ENCODE measurements at places on chromosomes 3 and 15. TPM values are rescaled to one million over a fixed set of nuclear protein-coding genes. Genes with fewer than 3 reads are reported as not detected.

The ZIC1 gene
- not detected for total RNA-seq

- DNase-seq = no peak
- peaks cover 13% of the 10 kb centered on the region for H3K27me3 ChIP-seq
- no peak overlapping the region for H3K27ac ChIP-seq
- H3K4me1 ChIP-seq = no peaks in the 10 kb centered on the region
- H3K4me3 ChIP-seq = no peak overlapping the region
Measured at GRCh38 chr3:140007911-140008869, 73.2 kb downstream of the CLSTN2 start.

GRCh38 chr3:59079962-59080361 is 30.1 kb upstream of the CFAP20DC start:
- no peaks in the 10 kb centered on the region for H3K4me1 ChIP-seq
- no peak overlapping the region for H3K27ac ChIP-seq
- no peak for DNase-seq

DNA sequence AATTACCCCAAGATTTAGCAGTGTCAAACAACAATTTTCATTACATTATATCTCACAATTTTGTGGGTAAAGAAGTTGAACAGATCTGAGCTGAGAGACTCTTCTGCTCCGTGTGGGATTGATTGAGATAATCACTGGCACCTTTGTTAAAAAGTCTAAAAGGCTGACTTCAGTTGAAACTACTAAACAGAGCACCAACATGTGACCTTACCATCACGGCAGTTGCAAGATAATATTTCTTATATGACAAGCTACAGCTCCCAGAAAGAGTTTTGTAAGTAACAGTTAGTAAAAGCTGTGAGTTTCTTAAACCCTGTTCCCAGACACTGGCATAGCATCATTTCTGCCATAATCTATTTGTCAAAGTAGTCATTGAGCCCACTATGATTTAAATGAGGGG is 25.0 kb downstream of the CGGBP1 start:
- H3K4me1 ChIP-seq = peaks cover 42% of the 10 kb centered on the region
- no peaks in the 10 kb centered on the region for H3K27me3 ChIP-seq
- H3K27ac ChIP-seq = no peak overlapping the region

DNA sequence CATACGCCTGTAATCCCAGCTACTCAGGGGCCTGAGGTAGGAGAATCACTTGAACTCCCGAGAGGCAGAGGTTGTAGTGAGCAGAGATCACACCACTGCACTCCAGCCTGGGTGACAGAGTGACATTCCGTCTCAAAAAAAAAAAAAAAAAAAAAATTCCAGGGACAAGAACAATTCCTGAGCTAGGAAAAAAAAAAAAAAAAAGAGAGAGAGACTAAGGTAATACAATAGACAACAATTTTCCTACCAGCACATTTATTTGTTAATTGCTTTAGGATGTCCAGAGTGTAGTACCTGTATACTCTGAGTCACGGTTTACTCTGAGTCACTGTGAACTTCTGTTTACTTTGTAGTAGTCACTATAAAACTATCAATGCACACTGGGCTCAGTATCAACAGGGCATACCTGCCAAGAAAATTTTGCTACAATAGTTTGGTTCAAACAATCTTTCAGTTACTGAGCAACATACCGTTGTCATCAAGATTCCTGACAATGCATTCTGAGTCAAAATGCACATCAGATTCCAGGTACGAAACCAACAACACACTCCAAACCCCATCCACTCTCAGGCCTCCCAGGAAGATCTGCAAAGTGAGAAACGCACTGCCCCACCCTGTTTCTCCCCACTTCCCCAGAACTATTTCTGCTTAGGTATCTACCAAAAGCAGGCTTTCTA is 28.3 kb downstream of the IGF2BP2 start:
- peaks cover 19% of the 10 kb centered on the region for H3K27me3 ChIP-seq
- no peak overlapping the region for H3K4me3 ChIP-seq
- no peak for DNase-seq
- no peak overlapping the region for H3K27ac ChIP-seq
- peaks cover 14% of the 10 kb centered on the region for H3K4me1 ChIP-seq
- H3K36me3 ChIP-seq = no peaks in the 10 kb centered on the region

DNA sequence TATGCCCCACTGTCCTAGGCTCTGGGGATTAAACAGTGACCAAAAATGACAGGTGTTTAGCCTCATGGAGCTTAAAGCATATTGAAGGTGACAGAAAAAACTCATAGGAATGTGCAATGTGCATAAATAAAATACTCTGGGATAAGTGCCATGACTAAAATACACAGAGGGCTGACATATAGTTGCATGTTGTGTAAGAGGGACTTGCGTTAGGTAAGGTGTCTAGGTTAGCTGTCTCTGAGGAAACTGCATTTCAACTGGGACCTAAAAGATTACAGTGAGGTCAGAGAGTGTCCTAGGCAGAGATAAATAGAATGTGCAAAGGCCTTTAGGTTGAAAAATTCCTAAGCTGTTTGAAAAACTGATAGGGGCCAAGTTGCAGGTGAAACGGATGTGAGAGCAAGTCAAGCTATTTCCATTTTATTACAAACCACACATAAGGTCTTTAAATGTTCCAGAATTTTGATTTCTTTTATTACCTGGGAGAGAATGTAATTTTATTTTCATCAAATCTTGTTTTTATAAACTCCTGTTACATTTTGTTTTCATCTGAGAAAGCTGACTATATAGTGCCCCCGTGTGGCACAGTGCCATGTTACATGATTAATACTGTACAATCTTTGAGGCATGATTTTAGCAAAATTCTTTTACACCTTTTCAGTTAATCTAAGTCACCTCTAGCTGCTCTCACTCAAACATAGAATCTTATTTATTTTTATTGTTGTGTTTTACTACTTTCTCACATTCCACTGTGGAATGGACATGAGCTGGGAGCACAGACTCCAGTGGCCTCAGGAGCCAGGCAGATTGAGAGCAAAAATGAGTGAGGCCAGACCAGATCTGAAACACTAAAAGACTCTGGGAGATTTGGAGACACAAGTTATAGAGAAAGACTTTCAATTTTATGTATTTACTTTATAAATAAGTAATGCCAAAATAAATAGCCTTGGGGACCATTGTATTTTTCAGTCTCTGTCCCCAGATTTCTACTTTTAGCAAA is 259.6 kb upstream of the ZNF717 start:
- no peaks in the 10 kb centered on the region for H3K4me1 ChIP-seq
- peak; percentile 2 for DNase-seq
- no peaks in the 10 kb centered on the region for H3K36me3 ChIP-seq
- no peak overlapping the region for H3K27ac ChIP-seq
- no peaks in the 10 kb centered on the region for H3K27me3 ChIP-seq
- no peak overlapping the region for H3K4me3 ChIP-seq

DNA sequence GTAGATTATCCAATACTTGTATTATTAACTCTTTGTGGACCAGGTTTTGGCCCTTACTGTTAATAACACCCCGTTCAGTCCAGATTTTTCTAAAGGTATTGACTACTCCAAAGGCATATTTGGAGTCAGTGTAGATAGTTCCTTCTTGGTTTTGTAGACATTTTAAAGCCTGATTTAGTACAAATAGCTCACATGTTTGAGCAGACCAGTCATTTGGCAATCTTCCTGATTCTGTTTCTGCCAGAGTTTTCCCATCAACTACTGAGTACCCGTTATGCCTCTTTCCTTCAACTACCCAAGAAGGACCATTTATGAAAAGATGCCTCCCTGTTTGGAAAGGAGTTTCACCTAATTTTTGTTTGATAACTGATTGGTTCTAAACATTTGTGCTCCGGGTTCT is 82.0 kb downstream of the CHCHD4 start:
- no peak for DNase-seq
- H3K4me1 ChIP-seq = no peaks in the 10 kb centered on the region
- no peak overlapping the region for H3K4me3 ChIP-seq
- H3K36me3 ChIP-seq = no peaks in the 10 kb centered on the region
- H3K27ac ChIP-seq = no peak overlapping the region

DNA sequence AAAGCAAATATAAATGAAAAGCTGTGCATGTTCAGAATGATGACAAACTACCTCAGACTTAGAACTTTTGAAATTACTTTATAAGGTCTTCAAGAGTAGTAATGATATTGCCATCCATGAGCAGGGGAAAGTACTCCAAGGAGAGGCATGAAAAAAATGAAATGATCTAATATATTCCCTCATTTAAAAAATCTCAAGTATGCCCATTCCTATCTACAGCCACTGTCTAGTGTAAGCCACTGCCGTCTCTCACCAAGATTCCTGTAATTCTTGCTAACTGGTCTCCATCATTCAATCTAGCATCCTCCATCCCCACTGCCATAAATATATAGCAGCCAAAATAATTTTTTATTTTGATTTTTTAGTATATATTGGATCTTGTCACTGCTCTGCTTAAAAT is 258.8 kb downstream of the PLOD2 start:
- no peak overlapping the region for H3K4me3 ChIP-seq
- no peaks in the 10 kb centered on the region for H3K27me3 ChIP-seq
- H3K27ac ChIP-seq = no peak overlapping the region
- no peak for DNase-seq
- H3K36me3 ChIP-seq = no peaks in the 10 kb centered on the region

- no peak overlapping the region for H3K27ac ChIP-seq
- peaks cover 21% of the 10 kb centered on the region for H3K27me3 ChIP-seq
- no peaks in the 10 kb centered on the region for H3K36me3 ChIP-seq
- H3K4me1 ChIP-seq = no peaks in the 10 kb centered on the region
- DNase-seq = no peak
- H3K4me3 ChIP-seq = no peak overlapping the region
Measured at GRCh38 chr3:14290631-14291385, 111.6 kb upstream of the SLC6A6 start.

- H3K4me3 ChIP-seq = no peak overlapping the region
- no peak overlapping the region for H3K27ac ChIP-seq
- DNase-seq = no peak
- no peaks in the 10 kb centered on the region for H3K27me3 ChIP-seq
- no peaks in the 10 kb centered on the region for H3K36me3 ChIP-seq
Measured at GRCh38 chr15:42800731-42801474, 64.0 kb upstream of the CDAN1 start.

- no peak for DNase-seq
- H3K36me3 ChIP-seq = no peaks in the 10 kb centered on the region
- no peaks in the 10 kb centered on the region for H3K27me3 ChIP-seq
Measured at GRCh38 chr3:45683417-45684326, 5.5 kb upstream of the SACM1L start.

Data from activated T-cell treated with anti-CD3 and anti-CD28 coated beads, Interleukin-2, amount 50 U/mL, for 72 hours (primary cell).